Erythroblast (primary cell): ENCODE measurements at places on chromosomes 1 and 21.

DNA sequence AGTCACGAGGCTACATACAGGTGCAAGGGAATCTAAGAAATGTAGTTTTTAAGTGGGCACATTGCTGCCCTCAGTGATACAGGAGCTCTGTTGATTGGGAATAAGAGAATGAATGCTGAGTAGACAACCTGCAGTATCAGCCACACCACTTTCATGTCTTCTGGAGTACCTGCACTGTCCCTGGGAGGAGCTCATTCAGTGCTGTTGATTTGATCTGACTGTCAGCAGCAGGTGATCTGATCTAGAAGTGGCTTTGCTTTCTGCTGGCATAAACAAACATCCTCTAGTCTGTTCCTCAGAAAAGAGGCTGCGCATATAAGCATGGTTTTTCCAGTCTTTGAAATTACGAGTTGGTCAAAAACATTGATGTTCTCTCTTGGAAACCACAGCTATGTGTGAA is 35.5 kb upstream of the LRRC52 start:
- no peak for DNase-seq

- DNase-seq, result no peak
These were observed 90.4 kb downstream of the HHIPL2 start for GRCh38 chr1:222457513-222457912.

- DNase-seq, result no peak
These were observed 215.8 kb downstream of the COL24A1 start for GRCh38 chr1:85940656-85941306.

DNA sequence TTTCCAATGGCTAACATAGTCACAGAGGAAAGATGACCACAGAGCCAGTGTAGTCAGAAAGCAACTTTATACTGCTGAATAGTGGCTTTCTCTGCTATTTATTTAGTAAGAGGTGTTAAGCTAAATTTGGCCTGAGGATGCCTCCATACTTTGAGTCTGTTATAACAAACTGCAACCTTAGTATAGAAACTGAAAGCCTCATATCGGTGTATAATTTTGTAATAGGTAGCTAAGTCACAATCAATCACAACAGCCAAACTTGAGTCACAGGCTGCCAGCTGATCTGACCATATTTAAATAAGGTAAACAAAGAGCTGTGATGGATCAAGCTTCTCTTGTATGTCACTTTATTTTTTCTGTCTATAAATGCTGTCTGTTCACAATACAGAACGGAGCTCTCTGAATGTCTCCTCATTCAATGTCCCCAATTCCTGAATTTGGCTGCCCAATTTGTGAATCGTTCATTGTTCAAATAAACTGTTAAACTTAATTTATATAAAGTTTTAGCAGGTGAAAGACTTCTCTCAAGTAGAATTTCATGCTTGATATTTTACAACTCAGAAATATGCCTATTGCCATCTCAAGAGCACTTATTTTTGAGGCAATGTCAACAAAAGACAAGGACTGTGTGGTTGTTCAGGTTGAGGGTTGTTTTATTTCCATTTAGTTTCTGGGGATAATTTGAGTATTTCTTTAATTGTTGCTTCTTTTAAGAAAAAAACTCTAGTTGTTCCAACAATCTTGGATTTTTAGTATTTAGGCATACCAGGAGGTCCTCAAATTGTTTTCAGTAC is 339.7 kb upstream of the B3GALT2 start:
- DNase-seq, result no peak

DNA sequence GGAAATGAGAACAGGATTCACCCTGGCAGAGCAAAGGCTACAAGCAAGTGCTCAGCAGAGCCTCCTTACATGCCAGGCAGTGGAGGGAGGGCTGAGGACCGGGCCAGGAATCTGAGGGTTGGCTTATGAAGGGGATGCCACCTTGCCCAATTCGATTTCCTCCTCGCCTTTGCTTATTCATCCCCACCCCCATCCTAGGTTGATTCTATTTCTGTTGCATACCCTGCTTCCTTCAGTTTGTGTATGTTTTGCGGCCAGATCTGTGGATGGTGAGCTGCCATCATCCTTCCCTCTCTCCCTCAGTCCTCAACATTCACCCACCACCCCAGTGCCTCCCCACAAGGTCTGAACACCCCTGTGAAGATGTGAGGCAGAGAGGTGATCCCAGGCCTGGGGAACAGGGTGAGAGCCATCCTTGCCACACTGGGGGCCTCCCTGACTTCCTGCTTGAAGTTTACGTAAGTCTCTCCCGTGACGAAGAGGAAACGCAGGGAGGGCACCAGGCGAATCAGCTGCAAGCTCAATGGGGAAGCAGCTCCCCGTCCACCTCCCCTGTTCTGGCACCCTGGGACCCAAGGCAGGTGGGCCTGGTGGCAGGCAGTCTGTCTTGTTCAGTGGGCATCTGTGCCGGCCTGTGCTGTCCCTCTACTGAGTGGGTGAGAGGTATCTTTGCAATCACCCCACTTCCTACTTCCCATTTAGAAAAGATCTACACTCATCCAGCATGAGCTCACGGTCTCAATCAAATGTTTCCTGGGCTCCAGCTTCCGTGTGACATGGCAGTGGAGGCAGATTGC is 50.6 kb upstream of the CNTN2 start:
- no peak for DNase-seq

DNA sequence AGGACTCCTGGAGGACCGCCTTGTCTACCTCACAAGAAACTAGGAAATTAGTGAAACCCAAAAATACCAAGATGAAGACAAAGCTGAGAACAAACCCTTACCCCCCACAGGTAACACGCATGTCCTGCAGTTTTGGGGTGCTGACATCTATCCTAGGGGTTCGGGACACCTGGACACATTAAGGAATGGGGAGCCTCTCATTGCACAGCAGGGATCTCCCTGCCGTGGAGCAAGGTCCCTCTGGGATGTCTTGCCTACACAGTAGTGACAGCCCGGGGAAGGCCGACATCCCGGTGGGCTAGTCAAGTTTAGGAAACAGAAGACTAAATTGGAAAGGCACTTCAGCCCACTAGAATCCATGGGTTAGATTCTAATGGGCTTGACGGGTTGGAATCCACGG is 44.5 kb downstream of the SIM2 start:
- DNase-seq, result no peak
